ENCODE measurements at places on chromosomes 1 and 21. TPM values are rescaled to one million over a fixed set of nuclear protein-coding genes. Genes with fewer than 3 reads are reported as not detected.

DNA sequence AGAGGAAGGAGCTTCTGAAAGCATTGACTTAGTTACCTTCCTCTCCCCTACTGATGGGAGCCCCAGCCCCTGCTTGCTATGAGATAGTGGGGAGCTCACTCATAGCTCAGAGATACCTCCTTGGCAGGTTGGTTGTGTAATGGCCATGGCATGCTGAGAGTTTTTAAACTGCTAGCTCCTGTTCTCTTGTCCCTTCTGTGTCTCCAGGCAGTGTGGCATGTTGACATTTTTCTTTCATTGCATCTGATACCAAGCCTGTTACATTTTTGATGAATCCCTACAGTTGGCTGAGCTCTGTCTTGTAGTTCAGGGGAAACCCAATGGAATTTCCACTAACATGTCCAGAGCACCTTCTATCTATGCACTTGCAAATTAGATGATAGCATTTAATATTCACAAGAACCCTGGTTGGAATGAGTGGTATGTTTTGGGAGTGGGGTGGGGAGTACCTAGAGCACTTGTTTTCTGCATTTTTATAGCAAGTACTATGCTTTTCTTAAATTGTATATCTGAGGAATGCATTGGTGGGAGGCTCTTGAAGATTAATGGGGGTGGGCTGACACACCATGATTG, 39.1 kb upstream of the EFCAB14 start:
- no peak for DNase-seq

GRCh38 chr1:180278596-180279395, 48.7 kb downstream of the LHX4 start:
- no peak for DNase-seq

DNA sequence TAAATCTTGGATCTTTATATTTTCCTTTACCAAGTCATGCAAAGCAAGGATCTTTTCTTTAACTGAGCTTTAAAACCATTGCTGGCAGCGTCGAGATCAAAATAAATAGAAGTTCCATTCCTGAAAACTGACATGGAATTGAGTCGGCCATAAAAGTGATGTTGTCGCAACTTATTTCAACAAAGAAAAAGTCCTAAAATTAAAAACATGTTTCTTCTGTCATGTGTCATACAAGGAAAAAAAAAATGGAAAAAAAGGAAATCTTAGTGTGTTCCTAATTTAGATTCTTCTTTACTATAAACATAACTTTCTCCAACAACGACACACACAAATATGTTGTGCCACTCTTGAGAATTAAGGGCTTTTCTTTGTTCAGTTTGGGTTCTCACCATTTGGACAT, 34.9 kb downstream of the GREM2 start:
- no peak for DNase-seq

GRCh38 chr21:15031790-15032357, 32.9 kb downstream of the NRIP1 start:
- peak; percentile 92 for DNase-seq

DNA sequence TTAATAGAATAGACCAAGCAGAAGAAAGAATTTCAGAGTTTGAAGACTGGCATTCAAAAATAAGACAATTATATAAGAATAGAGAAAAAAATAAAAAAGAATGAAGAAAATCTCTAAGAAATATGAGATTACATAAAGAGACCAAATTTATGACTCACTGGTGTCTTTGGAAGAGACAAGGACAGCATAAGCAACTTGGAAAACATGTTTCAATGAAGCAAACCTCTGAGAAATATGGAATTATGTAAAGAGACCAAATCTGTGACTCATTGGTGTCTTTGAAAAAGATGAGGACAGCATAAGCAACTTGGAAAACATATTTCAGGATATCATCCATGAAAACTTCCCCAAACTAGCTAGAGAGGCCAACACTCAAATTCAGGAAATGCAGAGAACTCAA, 60.4 kb upstream of the LYPLAL1 start:
- DNase-seq: peak; percentile 30

- DNase-seq: no peak
Measured at GRCh38 chr1:196415978-196416377, 192.3 kb downstream of the KCNT2 start.

DNA sequence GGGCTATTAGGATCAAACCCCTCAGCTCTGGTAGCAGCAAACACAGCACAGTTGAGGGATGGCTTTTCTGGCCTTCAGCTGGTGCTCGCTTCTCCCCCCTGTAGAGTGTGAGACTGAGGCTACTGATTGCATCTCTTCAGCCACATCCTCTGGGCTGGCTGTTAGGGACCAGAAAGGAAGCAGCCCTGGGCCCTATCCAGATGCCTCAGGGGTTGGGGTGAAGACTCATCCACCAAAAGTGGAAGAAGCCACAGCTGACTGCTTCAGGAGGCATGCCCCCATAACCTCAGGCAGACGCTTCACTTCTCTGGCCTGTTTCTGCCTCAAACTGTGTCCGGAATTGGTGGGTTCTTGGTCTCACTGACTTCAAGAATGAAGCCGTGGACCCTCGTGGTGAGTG, 6.2 kb upstream of the TMEM200B start:
- no peak for DNase-seq

DNA sequence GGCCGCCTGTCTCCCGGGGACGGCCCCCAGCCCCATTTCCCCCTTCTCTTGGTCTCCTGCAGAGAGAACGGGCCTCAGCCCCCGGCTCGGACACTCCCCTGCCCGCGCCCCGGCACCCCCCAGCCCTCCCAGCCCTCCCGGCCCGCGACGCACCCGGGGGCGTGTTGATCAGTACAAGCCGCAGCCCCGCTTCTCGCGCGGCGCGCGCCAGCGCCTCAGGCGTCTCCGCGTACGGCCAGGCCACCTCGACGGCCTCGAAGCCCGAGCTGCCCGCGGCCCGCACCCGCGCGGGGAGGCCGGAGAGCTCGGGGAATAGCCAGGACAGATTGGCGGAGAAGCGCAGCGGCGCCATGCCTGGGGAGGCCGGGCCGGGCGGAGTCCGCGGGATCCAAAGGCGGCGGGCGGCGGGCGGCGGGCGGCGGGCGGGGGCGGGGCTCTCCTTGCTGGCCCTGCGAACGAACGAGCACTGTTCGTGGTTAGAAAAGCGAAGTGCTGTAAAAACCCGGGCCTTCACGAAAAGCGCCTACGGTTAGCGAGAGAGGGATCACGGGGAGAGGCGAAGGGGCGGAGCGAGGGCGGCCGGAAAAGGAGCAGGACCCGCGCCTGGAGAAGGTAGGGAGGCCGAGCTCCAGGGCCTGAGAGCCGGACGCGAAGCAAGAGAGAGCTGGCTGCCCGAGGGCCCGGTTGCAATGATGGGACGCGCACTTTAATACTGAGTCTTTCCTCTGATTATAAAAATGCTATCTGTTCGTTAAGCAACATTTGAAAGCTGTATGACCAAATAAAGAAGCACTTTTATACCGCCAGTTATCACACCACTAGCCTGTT, at the start of gene HYI:
HYI (minus strand) TSS at position 490 of the 828 bp plus-strand sequence; CDS start at position 352, 138 bp downstream.
- DNase-seq: peak; percentile 89

DNA sequence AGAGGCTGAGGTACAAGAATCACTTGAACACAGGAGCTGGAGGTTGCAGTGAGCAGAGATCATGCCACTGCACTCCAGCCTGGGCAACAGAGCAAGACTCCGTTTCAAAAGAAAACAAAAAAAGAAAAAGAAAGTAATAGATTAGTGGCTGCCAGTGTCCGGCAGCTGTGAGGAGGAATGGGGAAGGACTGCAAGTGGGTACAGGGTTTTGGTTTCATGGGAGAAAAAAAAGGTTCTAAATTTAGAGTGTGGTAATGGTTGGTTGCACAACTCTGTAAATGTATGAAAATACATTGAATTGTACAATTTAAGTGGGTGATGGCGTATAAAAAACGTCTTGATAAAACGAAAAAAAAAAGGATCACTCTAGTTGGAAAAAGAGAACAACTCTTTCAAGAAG, 6.7 kb downstream of the TAF1A start:
- no peak for DNase-seq

DNA sequence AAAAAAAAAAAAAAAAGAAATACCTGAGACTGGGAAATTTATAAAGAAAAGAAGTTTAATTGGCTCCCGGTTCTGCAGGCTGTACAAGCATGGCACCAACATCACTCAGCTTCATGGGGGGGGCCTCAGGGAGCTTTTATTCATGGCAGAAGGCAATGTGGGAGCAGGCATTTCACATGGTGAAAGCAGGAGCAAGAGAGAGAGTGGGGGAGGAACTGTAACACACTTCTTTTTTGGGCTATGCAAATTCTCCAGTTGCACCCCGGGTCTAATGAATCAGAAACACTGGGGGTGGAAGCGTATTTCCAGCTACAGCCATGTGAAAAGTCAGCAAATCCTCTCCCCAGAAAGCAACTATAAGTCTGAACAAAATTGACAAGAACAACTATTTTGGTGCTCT, 11.8 kb upstream of the SOD1 start:
- DNase-seq: no peak

- peak; percentile 98 for DNase-seq
Measured at GRCh38 chr1:35047188-35047858, 15.6 kb upstream of the ZMYM6 start.

GRCh38 chr1:44336668-44337067, 18.4 kb downstream of the ERI3 start:
- no peak for DNase-seq

DNA sequence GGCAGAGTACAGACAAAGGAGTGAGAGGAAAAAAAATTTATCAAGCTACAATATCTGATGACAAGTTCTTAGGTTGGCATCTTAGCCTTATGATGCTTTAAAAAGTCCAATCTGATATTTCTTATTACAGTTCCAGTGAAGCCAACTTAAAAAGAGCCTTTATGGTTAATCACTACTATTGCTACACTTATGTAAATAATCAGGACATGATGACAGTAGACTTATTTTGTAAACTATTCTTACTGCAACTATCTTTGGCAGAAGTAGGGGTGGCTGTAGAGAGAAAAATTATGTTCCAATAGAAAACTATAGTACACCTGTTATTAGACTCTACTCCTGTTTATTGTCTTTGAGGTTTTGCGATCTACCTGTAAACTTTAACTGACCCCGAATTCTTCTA, 25.8 kb upstream of the NUF2 start:
- DNase-seq: peak; percentile 58

DNA sequence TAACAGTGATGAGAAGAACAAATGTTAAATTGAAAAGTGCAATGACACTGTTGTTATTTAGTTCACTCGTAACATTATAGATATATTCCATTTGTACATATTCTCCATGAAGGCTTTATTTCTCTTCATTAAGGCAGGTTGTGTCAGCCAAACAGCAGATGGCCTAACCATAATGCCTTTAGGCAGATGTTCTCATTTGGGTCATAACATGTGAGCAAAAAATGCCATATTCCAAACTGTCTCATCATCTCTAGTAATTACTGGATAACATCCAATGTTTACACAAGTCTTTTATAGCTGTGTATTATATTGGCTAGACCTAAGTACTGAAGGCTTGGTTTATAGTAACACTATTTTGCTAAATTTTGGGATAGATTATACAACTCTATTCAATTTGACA, 87.2 kb upstream of the CHODL start:
- DNase-seq: no peak

DNA sequence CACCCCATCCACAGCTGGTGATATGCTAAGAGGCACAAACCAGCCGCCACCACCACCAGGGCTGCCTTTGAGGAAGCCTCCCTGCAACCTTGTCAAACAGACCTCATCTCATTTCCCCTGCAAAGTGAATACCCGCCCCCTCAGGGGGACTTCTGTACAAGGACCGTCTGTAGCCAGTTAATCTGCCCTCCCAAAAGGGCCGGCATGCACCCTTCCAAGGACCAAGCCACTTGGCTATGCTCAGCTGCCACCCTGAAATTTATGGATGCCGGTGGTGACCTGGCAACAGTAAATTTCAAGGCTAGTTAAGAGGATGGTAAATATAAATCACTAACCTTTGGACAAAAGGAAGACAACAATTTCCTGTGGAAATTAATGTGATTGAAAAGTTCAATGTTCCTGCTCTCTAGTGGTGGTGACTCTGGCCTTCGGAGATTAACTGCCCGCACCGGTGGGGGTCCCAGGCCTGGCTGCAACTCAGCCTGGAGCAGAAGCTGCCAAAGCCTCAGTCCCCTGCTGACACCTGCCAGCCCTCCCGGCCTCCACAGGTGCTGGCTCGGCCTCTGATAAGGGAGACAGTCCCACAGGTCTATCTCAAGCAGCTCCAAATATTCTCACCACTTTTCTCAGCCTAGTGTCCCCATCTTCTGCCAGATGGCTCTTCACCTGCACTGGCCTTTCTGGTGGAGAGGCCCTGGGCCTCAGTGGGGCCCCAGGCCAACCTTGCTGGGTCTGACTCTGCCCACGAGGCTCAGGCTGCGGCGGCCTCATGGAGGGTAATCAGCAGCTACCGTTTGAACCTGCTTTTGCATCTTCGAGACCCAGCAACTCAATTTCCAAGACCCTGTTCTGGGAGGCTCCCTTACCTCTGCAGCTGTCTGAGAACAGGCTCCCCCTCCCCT, 12.2 kb downstream of the TMEM53 start:
- no peak for DNase-seq

Gene TSACC
- 0.50 TPM for total RNA-seq

Gene NEK7
- 90.5 TPM for total RNA-seq

Gene KCNC4
- 0.51 TPM for total RNA-seq

Gene GUK1
- total RNA-seq: 325 TPM

Gene CFHR1
- total RNA-seq: 0.50 TPM

Gene APCS
- not detected for total RNA-seq

Gene ADGRL4
- 5.0 TPM for total RNA-seq

All from fibroblast of lung (primary cell).